ENCODE measurements at places on chromosomes 3 and 15.

DNA sequence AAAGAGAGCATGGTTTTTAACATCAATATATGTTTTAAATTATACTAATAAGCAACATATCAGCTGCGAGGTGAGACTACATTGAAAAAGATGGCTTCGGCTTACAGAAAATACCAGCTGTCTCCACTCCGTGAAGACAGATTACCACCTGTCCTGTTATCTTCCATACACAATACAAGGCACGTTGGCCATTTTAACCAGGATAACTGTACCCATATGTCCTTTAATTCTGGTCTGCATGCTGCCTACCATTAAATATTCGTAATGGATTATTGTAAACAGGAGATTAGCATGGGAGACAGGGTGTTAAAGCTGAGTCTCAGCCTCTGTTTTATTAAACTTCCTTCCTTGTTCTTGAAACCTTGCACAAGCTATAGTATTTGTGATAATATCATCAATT is 855.5 kb downstream of the ROBO1 start:
- DNase-seq: no peak

DNA sequence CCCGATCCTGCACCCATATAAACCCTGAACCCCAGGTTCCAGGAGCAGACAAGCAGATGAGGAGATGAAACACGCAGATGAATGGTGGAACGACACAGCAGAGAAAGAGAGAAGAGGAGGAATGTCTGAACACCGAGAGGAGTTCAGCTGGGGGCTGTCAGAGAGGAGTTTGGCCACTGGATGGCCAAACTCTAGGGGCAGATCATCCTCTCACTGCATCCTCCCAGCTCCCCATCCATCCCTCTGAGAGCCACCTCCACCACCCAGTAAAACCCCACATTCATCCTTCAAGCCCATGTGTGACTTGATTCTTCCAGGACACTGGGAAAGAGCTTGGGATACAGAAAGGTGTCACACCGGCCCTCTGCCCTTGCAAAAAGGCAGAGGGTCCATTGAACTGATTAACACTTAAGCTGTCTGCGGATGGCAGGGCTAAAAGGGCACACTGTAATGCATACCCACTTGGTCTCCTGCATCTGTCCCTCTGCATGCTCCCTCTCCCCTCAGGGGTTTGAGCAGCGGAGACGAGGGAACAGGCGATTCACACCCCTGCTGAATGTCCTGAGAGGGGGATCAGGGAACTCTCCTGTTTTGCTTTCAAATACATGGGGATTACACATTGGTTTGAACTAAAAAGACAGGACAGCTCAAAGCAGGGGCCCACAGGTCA is 53.8 kb downstream of the TMED3 start:
- no peak for DNase-seq

DNA sequence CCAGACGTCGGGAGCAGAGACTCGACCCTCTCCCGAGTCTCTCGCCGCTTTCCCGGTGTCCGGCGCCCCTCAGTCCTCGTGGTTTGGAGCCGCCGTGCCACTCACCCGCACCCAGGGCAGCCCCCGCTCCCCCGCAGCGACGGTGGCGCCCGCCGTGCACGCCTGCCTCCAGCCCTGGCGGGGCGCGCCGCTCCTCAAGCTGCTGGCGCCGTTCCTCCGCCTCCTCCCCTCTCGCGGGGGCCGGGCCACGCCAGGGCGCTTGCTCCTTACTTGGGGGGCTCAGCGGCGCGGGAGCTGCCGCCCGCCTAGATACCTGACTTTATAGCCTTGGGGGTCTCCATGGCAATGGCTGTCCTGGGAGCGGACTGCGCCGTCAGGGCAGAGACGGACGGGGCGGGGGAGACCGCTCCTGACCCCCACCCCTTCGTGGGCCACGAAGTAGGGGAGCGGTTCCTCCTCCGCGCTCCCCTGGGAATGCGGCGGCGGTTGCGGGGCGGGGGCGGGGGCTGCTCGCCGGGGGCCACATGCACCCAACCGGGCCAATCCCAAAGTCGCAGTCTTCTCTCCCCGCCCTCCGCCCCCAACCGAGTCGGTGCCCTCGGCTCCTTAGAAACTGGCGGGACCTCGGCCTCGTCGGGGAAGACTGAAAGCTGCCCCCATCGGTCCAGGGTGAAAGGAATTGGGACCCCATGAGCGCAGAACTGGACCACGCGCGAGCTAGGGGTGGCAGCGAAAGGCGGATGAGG is at the start of gene ANKRD63:
Gene ANKRD63, minus strand, starts transcription at position 196 of the 746 bp plus-strand sequence. CDS start 478 bp downstream, outside the sequence.
- DNase-seq: no peak

- DNase-seq: no peak
These were observed 9.2 kb downstream of the SPSB4 start for GRCh38 chr3:141060327-141060726.

DNA sequence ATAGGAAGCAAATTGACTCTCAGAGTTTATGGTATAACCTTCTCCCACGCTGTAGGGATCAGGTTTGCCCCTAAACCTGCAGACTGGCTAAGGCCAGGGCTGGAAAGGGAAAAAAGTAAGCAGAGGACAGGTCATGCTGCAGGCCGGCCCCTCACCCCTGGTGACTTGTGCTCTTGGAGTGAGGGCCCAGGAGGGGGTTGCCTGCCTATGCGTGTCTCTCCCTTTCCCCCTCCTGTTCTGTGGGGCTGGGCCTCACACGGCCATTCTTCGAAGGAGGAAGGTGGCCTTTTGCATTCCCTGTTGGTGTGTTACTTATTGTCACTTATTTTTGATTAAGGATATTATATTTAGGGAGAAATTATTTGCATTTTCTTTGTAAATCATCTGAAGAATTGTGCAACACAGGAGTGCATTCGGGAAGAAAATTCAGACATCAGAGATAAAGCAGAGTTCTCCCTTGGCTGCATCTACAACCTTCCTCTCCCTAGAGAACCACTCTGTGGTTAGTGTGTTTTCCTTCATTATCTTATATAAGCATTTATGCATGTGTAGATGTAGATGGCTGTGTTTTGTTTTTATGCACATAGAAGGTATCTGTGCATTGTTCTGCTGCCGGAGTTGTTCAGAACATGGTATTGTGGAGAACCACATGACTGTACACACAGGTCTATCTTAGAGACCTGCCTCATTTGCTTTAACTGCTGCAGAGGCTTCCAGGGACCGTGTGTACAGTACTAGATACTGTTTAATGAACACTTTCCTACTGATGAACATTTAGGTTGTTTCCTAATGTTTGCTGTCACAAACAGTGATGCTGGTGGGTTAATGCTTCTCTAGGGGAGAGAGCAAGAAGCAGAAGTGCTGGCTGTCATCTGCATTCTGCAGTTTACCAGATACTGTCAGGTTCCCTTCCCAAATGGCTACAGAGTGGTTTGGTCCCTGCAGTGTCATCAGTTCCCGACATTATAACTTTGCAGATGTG is 133.5 kb downstream of the APBA2 start:
- no peak for DNase-seq

DNA sequence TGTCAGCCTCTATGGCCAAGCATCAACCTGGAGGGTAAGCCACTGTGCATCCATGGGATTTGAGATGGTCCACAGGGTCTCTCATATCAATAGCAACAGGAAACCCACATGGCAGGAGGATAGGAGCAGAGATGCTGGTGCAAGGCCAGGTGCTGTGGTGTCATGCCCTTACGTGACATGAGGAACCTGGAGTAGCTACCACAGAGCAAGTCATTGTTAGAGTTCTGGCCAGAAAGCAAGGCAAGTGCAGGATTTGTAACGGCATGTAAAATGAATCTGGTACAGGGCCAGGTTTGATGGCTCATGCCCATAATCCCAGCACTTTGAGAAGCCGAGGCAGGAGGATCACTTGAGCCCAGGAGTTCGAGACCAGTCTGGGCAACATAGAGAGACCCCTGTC is 14.8 kb upstream of the ZNF774 start:
- no peak for DNase-seq

DNA sequence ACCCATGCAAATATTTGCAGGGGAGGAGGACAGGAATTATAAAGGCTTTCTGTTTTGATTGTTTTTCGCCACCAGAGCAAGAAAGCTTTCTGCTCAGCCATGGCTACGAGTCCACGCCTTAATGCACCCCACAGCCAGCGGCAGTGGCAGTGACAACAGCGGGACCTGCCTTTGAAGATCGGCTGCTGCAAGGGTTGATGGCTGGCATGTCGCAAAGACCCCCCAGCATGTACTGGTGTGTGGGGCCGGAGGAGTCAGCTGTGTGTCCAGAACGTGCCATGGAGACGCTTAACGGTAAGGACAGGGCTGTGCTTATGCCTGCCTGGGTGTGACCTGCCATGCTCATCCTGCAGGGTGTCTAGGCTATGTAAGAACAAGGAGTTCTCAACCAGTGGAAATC is 5.3 kb downstream of the LRRK1 start:
- DNase-seq: no peak

GRCh38 chr15:40295877-40296560 is 11.7 kb downstream of the PLCB2 start:
- no peak for DNase-seq

GRCh38 chr3:127106456-127106855 is 86.5 kb upstream of the PRR23E start:
- DNase-seq: no peak

DNA sequence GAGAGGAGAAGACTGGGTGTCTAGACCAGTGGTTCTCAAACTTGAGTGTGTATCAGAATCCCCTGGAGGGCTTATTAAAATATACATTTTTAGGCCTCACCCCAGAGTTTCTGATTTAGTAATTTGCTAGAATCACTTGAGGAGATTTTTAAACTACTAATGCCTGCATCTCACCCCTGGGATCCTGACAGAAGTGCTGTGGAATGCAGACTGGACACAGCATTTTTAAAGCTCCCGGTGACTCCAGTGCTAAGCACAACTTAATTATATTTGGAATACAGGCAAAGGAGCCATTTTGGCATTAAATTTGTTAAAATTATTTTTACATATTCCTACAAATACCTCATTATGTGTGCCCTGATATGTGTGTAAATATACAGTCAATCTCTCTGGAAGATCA is 26.7 kb upstream of the COL6A6 start:
- DNase-seq: no peak

DNA sequence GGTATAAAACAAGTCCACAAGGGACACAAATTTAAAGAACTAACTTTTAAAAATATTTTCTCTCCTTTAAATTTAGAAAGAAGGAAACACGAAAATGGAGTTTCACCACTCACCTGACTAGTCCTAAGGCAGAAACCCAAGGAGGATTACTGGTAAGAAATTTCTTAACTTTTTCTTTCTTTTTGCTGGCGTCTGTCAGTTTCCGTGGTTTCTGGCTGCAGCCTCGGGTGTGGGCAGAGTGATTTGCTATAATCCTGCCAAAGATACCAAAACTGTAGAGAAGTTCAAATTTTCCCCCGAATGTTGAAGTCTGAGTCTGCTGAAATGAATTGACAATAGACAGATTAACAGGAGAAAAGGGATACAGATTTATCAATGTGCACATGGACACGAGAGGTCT is 843.6 kb upstream of the ALCAM start:
- no peak for DNase-seq

DNA sequence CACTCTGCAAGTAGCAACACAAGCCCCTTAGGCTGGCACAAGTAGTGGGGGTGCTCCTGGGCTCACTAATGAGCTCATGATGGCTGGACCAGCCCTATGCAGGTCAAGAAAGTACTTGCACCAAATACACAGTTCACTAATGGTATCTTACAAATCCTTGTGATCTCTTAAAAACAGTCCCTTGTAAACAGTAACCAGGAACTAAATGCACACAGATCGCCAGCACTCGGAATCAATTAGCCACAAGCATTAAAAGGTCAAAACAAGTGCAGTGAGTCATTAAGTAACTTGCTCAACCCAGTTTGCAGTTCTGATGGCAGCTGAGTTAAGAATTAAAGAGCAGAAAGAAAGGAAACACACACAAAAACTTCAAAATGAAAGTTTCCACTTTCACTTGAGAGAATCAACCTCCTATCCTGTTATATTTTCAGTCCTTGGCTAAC is 43.2 kb downstream of the ARHGEF3 start:
- peak; percentile 22 for DNase-seq

DNA sequence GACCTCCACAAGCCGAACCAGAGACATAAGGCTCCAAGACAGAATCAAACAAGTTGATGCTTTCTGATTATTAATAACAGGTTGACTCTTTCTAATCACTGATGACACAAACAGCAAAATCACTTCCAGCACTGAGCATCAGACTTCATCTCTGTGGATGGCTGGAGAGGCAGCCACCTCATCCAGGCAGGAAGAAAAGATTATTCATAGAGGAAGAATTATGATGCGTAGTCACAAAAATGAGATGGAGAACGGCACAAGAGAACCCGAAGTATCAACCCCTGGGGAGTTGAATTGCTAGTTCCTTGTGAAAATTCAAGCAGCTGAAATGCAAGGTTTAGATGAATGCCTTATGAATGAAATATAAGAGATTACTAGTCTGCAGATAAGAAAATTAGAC is 49.9 kb upstream of the LMCD1 start:
- no peak for DNase-seq

DNA sequence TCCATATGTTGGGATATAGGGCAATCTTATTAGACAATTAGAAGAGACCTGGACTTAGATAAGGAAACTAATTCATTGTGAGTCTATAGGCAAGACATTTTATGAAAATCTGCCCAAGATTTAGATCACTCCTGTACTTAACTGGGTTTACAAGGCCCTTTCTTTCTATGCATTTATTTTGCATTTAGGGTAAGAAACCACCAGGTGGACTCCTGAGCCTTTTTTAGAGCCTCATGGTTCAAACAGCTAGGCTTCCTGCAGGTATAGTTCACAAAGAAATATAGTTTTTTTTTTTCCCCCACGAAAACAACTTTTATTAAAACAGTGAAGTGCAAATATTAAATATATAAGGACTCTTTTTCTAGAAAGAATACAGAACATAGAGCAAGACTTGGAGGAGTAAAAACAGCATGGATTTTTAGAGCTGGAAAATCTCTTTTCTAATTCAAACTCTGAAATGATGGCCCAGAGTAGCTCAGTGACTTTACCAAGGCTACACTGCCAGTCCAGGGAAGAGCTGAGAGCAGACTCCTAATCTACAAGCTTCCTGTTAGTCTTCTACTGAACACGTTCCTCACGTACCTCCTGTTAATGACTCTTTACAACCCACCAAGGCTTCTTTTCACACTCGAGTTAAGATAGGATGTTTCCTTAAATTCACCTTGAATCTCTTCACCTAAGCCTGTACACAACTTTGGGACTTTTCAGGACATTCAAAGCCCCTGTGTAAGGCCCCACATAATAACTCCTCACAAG is 400.9 kb upstream of the ATP11B start:
- DNase-seq: no peak
